ENCODE measurements at places on chromosomes 1 and 21.

- DNase-seq = no peak
These were observed 200.6 kb downstream of the TRABD2B start for GRCh38 chr1:47796626-47797025.

GRCh38 chr1:201022493-201022819 is 1.1 kb downstream of the KIF21B start:
- DNase-seq = no peak

DNA sequence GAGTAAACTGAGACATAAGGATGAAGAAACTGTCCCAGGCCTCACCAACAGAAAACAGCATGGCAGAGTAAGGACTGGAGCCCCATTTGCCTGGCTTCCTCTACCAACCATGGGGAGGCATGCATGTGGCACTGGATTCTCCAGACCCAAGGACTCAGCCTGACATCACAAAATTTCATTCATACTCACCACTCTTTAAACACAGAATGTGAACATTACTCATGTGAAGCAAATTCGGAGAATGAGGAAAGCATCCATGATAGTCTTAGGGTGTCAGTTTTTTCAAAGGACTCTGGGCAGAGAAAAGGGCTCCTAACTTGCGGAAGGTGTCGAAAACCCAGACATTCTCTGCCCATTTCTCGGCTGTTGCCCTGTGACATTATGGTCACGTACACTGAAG is 83.9 kb downstream of the PCNX2 start:
- peak; percentile 7 for DNase-seq

GRCh38 chr1:79235301-79236002 is 228.9 kb upstream of the ADGRL4 start:
- DNase-seq = peak; percentile 20

GRCh38 chr1:89206373-89206772 is 7.6 kb upstream of the GBP4 start:
- no peak for DNase-seq

GRCh38 chr1:94559921-94560320 is 18.4 kb upstream of the F3 start:
- no peak for DNase-seq

DNA sequence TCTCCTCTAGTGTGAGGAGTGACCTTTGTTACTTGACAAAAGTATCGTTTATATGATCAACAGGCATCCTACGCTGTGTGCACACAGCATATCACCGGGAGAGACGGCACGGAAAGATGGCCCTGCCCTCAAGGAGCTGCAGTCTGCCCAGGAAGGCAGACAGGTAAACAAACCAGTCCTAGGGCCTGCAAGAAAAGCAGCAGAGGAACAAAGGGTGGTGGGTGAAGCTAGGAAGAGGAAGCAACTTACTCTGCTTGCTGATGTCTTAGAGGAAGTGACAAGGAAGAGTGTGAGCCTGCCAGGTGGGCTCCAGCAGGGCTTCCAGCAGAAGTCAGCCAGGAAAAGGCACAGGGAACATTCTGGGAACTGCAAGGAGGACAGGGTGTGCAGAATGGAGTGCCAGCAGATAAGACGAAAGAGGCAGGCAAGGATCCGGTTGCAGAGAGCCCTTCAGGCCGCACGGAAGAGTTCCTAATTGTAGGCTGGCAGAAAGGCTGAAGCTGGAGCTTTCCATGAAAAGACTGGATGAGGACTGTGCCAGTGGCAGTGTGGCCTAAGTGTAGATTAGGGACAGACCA is 106.7 kb downstream of the SLC45A1 start:
- DNase-seq = no peak

DNA sequence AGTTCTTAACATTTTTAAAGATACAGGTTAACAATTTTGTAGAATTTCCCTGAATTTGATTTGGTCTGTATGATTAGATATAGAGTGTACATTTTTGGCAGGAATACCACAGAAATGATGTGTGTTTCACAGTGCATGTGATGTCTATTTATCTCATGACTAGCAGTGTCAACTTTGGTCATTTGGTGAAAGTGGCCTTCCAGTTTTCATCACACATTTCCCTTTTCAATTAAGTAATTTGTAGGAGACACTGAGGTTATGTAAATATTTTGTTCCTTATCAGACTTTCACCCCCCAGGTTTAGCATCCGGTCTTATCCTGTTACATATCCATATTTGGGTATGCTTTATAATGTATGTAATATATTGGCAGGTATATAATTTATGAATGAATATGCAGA is 41.8 kb downstream of the MAP3K7CL start:
- DNase-seq = no peak

GRCh38 chr1:96887501-96887900 is 165.9 kb downstream of the PTBP2 start:
- no peak for DNase-seq

GRCh38 chr1:20184997-20185833 is 681 bp upstream of the UBXN10 start:
- DNase-seq = no peak

DNA sequence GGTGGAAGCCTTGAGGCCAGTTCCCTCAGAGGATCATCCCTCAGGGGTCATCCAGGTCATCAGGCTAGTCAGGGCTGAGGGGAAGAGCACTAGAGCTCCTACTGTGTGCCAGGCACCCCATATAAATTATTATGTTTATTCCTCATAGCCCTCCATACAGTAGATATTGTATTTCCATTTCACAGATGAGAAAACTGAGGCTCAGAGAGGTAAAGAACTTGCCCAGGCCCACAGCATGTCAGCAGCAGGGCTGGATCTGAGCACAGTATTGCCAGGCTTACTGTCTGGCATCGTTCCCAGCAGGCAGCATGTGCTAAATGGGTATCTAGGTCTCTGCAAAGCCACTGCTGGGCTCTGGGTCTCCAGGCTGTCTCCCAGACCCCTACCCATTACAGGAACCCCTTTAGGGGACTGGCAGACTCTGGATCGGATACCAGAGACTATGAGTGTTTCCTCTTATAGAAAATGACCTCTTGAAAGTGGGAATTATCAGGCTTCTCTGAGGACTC is 153.3 kb downstream of the PTPRU start:
- DNase-seq = no peak

DNA sequence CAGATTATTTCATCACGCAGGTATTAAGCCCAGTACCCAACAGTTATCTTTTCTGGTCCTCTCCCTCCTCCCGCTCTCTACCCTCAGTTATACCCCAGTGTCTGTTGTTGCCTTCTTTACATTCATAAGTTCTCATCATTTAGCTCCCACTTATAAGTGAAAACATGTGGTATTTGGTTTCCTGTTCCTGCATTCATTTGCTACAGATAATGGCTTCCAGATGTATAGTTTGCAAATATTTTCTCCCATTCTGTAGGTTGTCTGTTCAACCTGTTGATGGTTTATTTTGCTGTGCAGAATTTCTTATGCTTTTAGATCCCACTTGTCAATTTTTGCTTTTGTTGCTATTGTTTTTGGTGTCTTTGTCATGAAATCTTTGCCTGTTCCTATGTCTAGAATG is 21.1 kb upstream of the KCNH1 start:
- DNase-seq = peak; percentile 69

DNA sequence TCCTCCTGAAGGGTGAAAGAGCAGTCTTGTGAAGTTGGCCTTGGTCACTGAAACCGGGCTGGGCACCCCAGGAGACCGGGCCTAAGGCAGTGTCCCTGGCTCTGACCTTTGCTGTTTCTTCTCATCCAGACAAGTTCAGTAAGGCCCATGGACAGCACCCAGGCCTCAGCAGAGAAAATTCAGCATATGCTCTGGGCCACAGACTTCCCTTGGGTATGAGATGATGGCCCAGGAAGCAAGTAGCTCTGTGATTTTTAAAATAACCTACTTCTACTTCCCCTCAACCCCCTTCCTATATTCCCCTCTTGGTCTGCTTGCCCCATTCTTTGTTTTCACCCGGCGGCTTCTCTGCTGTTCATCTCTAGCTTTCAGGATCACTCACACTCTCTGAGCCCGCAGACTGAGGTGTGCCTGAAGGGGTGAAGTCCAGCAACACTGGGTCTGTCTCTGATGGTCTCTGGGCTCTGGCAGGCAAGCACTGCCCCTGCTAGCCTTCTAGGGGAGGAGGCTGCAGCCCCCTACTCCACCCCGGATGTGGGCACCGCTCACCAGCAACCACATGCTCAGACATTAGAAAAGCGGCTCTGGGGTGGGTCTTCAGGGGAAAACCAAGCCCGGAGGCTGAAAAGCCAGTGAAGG is 2.9 kb upstream of the GPR25 start:
- no peak for DNase-seq

DNA sequence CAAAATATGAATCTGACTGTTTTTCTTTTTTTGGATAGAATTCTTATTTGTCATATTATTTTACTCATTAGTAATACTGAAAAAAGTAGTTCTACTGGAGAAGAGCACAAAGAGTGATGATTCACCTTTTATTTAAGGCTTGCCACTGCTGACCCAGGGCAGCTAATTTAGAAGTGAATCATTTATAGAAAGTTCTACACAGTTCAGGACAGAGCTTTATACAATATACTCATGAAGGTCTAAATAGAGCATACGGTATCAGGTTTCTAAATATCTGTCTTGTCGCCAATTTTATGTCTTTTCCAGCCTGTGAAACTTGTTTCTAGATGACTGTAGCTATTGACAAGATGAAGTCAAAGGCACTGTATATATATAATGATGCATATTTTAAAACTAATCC is 25.0 kb downstream of the GIPC2 start:
- peak; percentile 87 for DNase-seq

DNA sequence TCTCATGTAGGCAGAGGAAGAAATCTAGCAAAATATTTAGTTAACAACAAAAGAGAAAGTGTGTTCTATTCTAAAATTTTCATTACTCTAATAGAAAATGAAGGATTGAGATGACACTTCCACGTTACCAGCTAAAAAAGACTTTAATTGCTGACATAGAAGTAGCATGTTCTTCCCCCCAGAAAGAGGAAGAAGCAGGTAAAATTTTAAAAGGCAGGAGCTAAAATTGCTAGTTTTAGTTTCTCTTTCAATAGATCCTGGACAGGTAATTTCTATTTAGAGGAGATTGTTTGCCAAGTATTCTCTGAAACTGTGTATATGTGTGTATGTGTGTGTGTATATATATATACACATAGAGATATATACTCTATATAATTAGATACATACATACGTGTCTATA is 248.1 kb upstream of the FMN2 start:
- DNase-seq = no peak

DNA sequence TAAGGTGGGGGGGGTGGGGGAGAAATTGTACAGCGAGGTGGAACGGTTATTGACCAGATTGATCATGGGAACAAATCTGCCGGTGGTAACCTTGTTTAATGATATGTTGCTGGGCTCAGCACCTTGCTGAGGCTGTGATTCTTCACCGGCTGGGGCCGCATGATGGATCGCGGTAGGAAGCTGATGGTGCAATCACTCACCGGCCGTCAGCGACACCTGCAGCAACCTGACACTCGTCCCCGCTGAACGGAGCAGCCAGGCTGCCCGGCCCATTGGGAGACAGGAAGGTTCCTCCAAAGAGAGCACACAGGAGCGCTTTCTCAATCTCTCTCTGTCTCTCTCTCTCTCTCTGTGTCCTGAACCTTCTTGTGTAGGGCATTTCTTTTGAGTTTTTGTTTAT is 128.5 kb upstream of the RRP15 start:
- DNase-seq = no peak

DNA sequence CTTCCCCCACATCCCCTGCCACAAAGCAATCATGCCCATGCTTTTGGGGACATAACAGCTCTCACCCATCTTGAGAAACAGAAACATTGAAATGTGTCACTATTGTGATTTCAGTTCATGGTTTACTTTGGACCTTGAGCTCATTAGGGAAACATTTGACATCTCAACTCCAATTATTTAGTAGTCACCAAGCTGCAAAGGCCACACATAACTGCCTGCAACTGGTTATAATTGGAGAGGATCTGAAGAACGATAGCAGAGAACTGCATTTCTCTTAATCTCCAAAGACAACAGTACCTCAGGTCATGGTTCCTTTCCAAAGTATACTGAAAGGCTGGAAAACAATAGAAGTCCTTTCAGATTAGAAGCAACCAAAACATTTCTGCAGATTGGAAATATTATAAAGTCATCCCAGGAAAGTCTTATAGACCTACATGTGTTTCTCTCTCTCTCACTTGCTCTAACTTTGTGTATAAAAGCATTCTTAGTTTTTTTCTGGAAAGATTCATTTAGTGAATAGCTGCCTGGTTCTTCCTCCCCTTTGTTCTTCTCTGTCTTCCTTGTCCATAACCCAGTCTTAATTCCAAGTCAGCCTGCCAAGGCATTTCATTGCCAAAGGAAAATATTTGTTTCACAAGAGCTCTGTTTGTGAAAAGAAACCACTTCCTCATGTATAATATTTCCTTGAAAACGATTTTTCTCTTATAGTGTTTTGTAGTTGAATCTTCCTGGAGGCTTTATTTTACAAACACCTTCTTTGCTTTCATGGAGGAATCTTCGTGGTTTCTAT is 426.8 kb downstream of the ADGRL2 start:
- DNase-seq = peak; percentile 29

GRCh38 chr1:50251702-50252101 is 143.0 kb downstream of the ELAVL4 start:
- DNase-seq = no peak

DNA sequence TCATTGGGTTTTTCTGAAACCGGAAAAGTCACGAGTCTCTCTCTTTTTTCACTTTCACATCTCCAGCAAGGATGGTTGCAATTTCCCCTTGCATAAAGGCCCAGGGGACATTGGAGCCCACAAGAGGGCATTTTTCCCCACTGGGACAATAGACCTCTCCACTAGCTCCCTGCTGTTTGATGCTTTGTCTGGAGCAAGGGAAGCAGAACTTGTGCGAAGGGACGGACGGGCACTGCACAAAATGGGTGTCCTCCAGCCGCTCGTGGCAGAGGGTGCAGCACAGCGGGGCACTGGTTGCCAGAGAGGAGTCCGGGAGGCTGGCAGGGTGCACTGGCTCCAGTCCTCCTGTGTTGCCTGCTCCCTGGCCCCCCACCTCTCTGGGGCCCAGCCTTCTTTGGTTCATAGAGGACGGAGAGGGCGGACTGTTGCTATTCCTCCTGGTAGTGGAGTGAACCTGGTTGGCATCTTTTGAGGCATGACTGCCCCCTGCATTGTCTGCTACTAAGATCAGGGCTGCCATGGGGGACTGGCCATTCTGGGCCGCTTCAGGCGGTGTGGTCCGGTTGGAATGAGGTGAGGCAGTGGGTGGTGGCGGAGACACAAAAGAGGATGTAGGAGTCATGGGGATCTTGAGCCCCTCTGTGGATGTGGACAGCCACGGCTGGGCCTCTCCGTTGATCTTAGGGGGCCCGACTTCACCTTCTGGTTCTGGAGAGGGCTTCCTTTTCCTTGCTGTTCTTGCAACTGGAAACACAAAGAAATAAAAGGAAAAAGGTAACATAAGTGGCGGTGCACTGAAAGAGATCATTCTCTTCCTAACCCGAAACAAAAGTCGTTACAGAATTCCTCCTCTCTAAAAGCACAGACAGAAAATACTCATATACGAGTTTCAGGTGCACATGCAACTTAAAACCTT is 2.6 kb downstream of the IRF2BP2 start:
- DNase-seq = no peak
